Glomerular endothelial cell (primary cell): ENCODE measurements at places on chromosomes 6 and 20.

DNA sequence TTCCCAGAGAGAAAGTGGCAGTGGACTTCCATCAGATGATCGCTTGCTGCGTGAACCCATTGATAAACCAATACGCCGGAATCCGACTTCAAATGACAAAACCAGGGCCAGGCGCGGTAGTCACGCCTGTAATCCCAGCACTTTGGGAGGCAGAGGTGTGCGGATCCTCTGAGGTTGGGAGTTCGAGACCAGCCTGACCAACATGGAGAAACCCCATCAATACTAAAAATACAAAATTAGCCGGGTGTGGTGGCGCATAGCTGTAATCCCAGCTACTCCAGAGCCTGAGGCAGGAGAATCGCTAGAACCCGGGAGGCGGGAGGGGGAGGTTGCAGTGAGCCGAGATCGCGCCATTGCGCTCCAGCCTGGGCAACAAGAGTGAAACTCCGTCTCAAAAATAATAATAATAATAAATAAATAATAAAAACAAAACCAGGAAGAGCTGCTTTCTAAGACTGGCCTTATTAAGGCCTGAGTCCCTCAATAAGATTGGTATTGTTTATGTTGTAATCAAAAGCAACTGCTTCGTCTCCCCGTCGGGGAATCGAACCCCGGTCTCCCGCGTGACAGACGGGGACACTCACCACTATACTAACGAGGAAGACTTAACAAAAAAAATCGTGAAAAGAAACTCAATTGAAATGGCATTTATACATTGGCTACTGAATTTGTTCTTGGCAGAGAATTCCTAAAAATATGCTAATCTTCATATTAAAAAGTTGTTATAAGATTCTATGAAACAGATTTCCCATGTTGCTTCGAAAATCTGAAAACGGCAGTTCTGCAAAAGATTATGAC is 110.2 kb upstream of the ZNF184 start:
- DNase-seq = no peak

- DNase-seq = no peak
Measured at GRCh38 chr6:64895945-64896344, 811.1 kb downstream of the EYS start.

DNA sequence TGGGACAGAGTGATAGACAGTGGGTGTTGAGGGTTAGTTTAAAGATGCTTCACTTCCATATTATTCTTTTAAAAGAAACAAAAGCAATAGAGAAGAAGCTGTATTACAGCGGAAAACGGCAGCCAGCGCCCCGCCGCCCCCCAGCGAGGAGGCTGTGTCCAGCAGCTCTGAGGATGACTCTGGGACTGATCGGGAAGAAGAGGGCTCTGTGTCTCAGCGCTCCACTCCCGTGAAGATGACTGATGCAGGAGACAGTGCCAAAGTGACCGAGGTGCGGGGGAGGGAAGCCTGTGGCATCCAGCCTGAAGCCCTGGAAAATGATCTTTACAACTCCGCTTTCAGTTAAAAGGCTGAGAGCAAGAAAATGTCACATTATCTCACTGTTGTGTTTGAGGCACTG is 100.2 kb downstream of the FIG4 start:
- DNase-seq = no peak

GRCh38 chr20:10946124-10946880 is 272.5 kb upstream of the JAG1 start:
- no peak for DNase-seq
